ENCODE measurements at places on chromosomes 1 and 21. TPM values are rescaled to one million over a fixed set of nuclear protein-coding genes. Genes with fewer than 3 reads are reported as not detected.

Gene VWA5B1
- 0.30 TPM for total RNA-seq

GRCh38 chr1:3119725-3120124 is 50.7 kb downstream of the PRDM16 start:
- peaks cover 47% of the 10 kb centered on the region for H3K4me1 ChIP-seq
- no peak overlapping the region for H3K27ac ChIP-seq
- peaks cover 2% of the 10 kb centered on the region for H3K27me3 ChIP-seq

- no peaks in the 10 kb centered on the region for H3K36me3 ChIP-seq
- H3K27me3 ChIP-seq, result no peaks in the 10 kb centered on the region
- H3K4me3 ChIP-seq, result no peak overlapping the region
Observed at GRCh38 chr1:151881479-151881878, 27.8 kb downstream of the THEM4 start.

DNA sequence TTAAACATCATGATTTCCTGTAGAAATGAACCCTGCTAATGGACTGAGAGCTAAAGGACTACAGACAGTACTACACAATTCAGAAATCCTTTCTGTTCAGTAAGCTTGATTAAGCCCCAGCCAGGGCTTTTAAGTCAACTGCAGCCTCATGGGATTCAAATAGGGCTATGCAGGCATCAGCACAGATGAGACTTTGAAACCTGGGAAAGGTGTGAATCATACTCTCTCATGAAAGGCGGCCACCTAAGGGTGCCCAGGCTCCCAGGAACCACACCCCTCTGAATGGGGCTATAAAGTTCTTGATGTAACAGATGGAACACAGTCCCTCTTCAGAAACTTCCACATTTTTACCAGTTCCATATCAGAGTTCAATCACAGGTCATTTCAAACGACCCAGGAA is 7.6 kb downstream of the SIPA1L2 start:
- H3K27me3 ChIP-seq, result no peaks in the 10 kb centered on the region
- peaks cover 78% of the 10 kb centered on the region for H3K4me1 ChIP-seq
- no peak overlapping the region for H3K4me3 ChIP-seq
- H3K36me3 ChIP-seq, result no peaks in the 10 kb centered on the region
- DNase-seq, result no peak

Gene POTED
- total RNA-seq, result not detected
